ENCODE measurements at places on chromosomes 11 and 22.

DNA sequence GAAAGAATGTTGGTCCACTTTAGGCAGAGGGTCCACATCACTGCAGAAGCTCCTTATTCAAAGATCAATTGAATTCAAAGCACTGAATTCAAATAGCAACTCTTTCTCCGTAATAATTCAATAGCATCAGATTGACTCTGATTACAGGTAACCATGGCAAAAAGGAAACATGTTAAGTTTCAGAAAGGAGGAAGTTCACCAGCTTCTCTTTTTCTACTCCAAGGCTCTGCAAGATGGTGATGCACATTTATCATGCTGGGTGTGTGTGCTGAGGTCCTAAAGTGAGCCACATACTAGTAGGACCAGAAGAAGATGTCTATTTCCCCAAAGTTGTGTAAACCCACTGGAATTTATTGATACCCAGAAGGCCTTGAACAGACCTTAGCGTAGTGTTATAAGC is 18.0 kb upstream of the DRD2 start:
- no peak for DNase-seq

DNA sequence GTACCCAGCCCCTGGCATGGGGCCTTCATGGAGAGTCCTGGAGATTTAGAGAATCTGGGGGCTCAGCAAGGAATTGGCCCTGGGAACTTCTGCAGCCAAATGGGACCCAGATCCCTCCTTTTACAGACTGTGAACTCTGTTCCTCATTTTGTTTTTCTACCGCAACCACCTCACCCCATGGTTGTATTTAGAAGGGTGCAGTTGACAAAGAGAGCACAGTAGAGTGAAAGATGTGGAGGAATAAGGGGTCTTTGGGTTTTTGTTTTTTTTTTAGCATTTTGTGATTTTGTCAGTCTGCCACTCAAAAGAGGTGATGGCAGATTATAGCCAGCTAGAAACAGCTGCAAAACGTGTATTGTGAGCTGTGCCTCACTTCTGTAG is 1.9 kb downstream of the ZNF74 start:
- no peak for DNase-seq

DNA sequence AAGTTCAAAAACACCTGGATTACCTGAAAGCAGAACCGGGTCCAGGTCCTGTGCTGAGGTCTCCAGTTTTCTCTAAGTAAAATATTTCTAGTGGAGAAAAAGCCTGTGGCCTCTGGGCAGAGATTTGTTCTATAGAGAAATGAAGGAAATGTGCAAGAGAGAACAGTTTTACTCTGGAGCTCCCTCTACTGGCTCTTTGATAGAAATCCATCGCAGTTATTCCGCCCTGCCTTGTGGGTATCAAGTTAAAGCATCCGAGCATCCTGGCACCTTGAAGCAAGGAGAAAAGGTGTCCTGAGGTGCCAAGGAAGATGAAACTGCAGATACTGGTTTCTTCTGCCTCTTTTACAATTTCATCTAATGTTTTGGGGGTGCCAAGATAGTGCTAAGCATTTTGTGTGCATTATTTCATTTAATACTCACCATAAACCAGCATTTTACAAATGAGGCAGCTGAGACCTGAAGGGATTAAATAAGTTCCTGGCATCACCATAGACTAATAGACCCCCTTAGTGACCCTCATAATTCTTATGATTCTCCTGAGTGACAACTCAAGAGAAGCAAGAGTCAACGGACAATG is 113.1 kb upstream of the HSD17B12 start:
- DNase-seq: no peak

DNA sequence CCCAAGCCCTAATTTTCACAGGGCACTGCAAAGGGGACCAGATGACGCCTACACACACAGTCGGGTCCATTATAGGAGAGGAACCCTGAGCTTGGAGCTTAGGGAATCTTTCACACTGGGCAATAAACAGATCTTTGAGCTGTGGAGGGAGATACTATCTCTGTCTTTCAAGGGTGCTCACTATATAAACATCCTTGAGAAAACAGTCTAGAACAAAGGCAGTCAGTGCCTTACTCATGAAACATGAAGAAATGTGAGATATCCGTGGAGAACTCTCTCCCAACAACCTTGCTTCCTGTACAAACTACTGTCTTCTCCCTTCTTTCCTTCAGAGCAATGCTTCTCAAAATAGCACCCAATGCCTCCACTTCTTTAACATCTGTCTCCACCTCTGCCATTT is 109.0 kb upstream of the APOA1 start:
- no peak for DNase-seq

DNA sequence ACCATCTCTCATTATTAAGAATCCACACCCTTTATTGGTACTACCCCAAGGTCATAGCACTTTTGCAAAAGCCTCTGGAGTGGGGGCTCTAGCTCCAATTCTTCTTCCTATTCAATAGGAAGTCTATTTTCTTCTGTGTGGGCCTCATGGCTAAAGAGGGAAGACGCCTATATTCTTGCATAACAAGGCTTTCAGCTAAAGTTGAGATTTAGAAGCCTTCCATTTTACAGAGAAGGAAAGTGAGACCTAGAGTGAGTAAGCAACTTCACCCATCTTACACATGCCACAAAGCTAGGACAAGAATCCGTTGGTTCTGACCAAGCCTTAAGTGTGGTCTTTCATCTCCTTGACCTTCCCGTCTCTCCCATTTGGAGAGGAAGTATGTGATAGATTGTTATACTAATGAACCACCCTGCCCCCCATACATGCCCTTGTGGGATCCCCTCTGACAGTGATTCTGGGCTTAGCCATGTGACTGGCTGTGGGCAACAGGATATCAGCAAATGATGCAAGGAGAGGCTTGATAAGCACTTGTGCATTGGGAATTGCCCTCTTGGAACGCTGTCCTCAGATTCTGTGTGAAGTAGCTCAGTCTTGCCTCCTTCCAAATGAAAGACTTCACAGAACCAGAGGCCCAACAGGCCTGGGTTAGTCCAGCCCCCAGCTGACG is 12.3 kb downstream of the BACE1 start:
- DNase-seq: no peak

GRCh38 chr11:102138670-102139069 is 28.4 kb downstream of the YAP1 start:
- no peak for DNase-seq

- DNase-seq: no peak
Observed at GRCh38 chr11:116364348-116364747, 408.4 kb downstream of the BUD13 start.

- DNase-seq: no peak
Observed at GRCh38 chr11:94857337-94857736, 89.2 kb downstream of the AMOTL1 start.

- DNase-seq: no peak
Observed at GRCh38 chr11:115385226-115385625, 119.0 kb downstream of the CADM1 start.

DNA sequence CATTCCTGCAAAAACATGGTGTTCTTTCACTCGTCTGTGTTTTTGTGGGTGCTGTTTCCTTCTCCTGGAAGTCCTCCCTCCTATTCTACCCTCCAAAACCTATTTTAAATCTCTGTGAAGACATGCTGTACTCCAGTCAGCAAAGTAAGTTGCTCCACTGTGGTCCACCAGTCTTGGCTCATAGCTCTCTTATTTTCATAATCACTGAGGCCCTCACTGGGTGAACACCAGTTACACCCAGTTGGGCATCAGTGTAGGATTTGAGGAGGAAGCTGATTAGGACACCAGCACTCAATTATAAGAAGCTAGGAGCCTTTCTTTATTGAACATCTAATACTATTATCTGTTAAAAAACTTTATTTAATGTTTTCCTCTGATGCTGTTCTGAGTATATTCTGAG is 23.9 kb upstream of the EED start:
- no peak for DNase-seq

- no peak for DNase-seq
Observed at GRCh38 chr11:79742176-79742575, 301.3 kb upstream of the TENM4 start.
